Activated CD4-positive, alpha-beta T cell treated with anti-CD3 and anti-CD28 coated beads for 48 hours (primary cell): ENCODE measurements at places on chromosomes 13 and 19.

DNA sequence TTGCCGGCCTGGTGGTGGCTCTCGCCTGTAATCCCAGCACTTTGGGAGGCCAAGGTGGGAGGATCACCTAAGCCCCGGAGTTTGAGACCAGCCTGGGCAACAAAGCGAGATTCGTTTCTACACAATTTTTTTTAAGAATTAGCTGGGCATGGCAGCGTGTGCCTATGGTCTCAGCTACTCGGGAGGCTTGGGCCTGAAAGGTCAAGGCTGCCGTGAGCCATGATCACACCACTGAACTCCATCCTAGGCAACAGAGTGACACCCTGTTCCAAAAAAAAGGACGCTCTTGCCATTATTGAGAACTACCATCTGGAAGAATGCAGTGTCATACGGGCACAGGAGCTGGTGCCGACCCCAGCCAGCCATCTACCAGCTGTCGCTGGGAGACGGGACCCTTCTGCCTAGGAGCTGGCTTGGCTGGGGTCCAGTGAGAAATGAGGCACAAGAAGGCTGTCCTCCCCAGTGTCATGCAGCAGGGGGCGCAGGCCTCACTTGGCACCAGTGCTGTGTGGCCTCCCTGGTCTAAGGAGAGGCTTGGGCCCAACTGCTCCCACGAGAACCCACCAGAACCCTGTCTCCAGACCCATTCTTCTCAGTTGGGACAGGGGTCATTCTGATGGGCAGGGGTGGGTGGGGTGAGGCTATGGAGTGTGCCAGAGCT is 12.2 kb upstream of the RELB start:
- peak; percentile 78 for DNase-seq

DNA sequence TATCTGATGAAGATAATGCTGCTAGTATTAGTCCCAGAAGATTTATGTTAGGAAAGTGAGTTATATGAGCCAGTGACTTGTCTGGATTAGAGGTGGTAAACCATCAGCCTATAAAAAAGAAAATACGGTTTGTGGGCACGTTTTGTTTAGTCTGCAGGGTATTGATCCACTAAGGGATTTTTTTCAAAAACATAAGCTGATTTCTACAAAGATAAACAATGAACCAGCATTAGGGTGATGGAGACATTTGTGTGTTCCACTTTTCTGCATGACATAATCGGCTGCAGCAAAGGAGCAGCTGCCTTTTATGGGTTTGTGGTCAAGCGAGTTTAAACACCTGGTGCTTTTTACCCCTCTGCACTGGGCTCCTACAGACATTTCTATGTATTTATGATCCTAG is 836.4 kb upstream of the GPC6 start:
- no peak for DNase-seq

- no peak for DNase-seq
These were observed 86.9 kb downstream of the CRYL1 start for GRCh38 chr13:20438801-20439200.

DNA sequence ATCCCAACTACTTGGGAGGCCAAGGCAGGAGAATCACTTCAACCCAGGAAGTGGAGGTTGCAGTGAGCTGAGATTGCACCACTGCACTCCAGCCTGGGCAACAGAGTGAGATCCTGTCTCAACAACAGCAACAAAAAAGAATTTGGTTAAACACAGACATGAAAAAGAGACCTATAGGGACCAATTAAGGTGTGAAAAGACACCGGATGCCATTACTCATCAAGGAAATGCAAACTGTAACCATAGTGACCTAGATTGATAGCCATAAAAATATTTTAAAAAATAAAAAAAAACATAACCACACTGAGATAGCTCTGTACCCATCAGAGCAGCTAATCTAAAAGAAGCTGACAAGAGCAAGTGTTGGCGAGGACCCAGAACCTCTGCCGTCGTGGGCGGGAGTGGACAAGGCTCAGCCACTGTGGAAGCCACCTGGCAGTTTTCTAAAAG is 37.1 kb upstream of the ISYNA1 start:
- no peak for DNase-seq

DNA sequence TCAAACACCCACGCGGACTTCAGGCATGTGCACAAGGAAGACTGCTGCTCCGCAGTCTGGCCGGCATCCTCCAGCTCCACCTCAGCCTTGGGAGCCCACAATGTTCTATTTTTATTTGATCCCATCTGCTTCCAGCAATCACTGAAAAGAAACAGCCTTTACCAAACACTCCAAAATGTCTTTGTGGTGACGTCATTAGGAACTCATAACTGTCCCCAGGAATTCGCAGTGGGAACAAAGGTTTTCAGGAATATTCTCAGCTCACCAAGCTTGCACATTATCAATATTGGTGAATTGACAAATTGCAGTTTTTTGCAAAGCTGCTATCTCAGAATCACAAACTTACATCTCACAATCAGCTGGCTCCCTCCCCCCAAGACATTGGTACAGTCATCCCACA is 15.2 kb upstream of the ZNF841 start:
- no peak for DNase-seq

DNA sequence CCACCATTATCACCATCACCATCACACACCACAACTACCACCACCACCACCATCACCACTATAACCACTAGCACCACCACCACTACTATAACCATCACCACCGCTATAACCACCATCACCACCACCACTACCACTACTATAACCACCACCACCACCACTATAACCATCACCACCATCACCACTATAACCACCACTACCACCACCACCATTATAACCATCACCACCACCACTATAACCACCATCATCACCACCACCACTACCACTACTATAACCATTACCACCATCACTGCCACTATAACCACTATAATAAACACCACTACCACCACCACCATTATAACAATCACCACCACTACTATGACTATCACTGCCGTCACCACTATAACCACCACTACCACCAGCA is 173.2 kb downstream of the DCLK1 start:
- DNase-seq, result no peak

DNA sequence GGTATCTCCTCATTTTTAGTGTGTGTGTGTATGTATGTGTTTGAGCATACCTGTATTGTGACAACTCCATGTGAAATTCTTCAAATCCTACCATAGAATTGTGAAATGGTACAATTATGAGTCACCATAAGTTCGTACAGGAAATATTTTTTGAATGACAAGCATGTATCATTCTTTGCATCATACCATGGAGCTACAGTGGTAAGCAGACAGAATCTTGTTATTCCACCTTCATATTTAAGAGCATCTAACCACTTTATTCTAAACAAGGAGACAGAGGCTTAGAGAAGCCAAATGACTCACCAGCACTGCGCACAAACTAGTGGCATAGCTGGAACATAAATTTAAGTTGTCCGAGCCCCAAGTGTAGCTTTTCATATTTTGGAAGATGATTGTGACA is 4.5 kb upstream of the EPSTI1 start:
- peak; percentile 11 for DNase-seq

GRCh38 chr13:30798776-30799355 is 63.5 kb downstream of the ALOX5AP start:
- no peak for DNase-seq

DNA sequence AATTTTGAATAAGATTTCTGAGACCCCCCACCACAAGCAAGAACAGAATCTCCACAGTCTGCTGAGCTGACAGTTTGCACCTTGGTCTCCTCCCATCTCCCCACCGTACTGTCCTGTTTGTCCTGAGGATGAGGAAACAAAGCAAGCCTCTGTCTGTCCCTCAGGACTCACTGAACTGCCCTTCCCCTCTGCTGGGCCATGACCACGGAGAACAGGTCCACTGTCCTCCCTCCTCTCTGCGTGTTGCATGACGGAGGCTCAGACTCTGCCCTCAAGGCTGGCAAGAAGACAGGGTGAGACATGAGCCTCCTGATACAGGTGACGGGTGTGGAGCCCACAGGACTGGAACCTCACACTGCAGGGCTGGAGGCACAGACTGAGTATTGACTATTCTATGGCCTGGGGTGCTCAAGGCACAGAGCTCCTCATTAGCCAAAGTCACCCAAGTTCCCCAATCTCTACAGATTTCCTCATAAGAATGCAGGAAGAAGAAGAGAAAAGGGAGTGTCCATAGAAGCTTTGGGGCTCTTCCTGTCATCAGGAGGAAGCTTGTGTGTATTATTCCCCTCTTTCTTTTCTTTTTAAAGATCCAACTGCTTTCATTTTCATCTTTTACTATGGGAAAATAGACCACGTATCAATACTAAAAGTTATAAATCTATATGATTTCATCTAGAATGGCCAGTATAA is 22.4 kb upstream of the RGCC start:
- no peak for DNase-seq

DNA sequence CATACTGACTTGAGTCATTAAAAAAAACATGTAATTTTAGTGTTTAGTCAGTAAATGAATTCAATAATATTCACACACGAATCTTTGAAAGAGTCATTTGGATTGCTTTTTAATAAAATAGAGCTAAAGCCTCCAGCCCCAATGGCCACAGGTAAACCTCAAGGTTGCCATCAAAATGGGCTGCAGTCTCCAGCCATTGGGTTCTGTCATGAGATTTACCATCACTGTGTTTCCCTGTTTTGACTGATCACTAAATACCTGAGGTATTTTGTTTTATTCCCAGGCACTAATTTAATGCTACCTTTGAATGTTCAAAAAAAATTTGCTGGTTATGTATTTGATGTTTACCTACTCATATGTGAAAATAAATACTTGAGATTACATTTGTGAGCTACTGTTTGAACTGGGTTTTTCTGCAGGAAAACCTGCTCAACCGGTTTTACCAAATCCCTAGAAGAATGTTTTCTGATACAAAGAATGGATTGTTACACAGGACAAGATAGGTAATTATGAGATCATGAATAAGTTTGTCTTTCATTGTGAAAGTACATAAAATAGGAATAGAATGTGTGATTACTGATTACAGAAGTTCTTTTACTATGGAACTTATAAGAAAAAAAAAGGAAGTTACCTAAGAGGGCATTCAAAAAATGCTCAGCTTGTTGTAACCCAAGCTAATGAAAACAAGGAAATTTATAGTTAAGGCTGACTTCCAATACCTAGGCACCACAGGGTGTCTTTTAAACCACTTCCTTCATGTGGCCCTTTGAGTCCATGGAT is 391.3 kb downstream of the EFNB2 start:
- no peak for DNase-seq

DNA sequence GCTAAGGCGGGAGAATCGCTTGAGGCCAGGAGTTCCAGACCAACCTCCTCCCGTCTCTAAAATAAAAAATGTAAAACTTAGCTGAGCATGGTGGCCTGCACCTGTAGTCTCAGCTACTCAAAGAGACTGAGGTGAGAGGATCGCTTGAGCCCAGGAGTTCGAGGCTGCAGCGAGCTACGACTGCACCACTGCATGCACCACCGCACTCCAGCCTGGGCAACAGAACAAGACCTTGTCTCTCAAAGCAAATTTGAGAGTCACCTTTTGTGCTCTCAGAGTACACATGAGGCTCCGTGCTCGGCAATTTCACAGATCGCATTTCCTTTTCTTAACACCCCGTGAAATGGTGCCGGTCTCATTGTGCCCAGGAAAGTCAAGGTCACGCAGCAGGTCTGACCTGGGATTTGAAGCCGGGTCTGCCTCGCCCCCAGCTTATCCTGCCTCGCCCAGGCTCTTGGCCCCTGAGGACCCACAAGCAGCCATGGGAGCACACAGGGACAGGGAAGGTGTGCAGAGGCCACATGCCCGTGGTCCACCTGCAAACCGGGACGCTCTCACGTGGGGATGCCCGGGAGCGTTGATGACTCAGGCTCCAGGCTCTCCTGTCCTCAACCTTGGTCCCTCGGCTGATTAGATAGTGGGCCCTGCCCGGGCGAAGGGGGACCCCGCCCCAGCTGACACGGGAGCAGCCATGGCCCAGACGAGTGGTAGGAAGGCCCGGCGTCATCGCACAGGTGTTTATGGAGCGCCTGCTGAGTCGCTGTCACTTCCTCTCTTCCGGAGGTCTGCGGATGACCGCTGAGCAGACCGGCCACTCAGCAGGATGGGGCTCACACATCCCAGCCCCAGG is 1.1 kb upstream of the SMIM24 start:
- DNase-seq, result no peak
